ENCODE measurements at places on chromosomes 2 and 18.

GRCh38 chr2:88603146-88603545, 24.1 kb downstream of the EIF2AK3 start:
- DNase-seq, result no peak

DNA sequence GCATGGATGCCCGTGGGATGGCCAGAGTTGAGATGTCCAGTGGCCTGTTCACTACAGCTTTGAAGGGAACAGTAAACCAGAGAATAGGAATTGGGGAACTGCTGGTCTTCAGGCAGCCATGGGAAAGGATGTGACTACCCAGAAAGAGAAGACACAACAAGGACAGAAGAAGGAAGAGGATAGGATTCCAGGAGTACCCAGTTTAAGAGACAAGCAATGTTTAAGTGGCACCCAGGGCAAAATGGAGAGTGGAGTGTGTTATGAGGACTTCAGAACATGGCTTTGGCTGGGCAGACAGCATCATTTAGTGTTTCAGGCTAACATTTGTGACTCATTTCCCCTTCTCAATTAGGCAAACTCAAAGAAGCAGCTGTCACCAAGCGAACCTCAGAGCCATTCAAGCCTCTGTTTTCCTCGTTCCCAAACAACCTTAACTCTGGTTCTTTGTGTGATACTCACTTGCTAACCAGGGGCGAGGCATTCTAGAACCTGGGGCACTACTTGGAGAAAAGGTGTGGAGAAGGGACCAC, 4.0 kb upstream of the FAM124B start:
- DNase-seq, result no peak

DNA sequence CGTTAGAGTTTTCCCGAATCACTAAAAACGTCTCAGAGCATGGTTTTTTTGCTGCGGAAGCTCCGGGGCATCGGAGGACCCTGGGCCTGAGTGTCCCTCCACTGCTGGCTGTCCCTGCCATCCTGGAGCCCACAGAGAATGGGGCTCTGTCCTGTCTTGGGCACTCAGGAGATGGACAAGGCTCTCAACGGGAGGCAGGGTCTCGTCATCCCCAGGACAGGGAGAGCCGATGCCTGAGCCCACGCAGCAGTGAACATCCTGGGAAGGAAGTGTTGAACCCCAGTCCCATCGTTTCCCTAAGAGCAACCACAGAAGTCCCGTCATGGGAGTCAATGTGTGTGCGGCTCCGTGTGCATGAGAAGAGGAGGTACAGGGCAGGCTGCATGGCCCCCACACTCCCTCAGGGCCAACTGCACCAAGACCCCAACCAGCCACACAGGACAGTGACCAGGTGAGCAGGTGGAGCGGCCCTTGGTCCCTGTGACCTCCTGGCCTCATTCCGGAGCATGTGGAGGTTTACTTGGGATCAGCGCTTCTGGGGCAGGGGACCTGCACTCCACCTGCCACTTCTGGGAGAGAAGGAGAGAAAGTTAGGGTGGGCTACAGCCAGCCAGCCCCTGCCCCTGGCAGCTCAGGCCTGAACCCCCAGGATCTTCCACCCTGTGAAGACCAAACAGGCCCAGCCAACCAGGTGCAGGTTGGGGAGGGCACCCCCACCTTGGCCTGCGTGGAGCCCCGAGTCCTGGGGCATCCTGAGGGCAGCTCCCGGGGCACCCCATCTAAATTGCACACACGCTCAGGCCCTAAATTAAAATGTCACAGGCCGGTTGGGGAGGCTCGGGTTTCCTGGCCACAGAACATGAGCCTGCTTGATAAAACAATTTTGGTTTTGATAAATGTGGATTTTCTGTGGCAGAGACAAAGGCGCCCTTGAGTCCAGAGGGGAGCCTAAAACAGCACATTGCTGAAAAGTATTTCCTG, 3.1 kb upstream of the SNED1 start:
- DNase-seq, result peak; percentile 74

DNA sequence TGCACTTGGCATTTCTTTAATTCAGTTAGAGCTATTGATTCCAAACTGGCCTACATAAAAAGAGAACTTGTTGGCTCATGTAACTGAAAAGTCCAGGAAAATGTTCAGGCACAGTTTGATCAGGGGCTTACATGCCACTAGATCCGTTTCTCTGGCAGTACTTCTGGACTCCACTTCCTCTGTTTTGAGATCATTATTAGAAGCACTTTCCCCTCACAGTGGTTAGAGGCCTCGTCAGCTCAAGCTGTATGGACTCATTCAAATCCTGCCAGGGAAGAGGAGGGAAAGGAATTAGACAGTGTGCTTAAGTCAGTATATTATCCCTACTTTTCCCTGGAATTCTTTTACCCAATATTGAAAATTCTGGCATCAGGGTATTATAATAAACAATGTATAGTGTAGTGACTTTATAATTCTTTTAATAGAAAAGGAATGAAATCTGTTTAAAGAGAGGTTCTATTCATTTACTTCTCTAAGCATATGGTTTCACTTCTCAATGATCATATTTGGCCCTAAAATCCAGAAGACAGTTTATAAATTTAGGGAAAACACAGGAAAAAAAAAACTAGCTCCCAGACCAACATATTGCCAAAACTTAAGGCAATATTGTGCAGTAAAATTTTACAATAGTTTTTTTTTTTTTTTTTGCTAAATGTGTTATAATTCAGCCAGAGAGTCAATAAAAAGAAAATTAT, 92.0 kb downstream of the ARMC9 start:
- no peak for DNase-seq

DNA sequence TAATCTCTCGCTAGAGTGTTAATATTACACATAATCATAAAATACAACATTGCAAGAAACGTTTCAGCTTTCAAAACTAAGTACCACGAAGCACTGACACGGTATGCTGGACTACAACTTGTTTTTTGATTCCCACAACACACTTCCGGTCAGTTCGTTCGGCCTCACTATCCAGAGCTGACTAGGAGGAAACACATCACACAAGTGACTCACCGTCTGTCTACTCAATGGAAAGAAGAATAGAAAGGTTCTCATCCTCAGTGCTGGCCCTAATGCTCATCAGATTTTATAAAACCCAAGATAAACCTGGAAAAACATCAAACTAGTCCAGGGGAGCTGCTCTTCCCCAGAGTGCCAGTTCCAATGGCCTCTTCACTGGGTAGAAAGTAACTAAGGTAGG, 42.9 kb downstream of the ZNF385B start:
- DNase-seq, result no peak

DNA sequence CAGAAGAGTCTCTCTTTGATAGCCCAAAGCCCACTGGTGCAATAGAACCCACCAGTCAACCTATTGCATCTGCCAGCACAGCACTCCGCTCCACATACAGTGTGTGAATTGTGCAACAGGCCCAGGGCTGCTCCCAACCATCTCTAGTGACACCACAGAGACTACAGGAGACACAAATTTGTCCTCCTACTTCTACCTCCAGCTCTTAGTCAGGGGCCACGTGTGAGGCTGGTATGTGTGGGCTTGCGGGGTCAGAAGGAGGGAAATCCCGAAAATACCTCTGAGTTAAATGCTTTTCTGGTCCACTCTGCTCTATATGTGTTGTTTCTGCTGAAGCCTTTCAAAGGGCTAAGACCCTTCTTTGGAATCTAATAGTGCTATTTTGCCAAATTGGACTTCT, 18.0 kb downstream of the DGUOK start:
- no peak for DNase-seq

DNA sequence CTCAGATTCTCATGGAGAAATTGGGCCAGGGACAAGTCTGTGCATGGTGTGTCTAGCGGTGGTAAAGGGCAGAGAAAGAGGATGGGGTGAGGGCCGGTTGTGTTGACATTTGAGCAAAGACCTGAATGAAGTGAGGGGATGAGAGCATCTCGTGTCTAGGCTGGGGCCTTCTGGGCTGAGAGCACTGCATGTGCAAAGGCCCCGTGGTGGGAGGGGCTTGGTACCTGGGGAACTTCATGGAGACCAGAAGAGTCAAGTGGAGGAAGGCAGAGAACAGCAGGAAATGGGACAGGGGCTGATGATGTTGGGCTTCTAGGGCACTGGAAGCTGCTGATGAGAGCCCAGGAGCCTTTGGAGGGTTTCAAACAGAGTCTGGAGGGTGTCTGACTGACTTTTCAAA, 76.8 kb downstream of the SH3BP4 start:
- no peak for DNase-seq

DNA sequence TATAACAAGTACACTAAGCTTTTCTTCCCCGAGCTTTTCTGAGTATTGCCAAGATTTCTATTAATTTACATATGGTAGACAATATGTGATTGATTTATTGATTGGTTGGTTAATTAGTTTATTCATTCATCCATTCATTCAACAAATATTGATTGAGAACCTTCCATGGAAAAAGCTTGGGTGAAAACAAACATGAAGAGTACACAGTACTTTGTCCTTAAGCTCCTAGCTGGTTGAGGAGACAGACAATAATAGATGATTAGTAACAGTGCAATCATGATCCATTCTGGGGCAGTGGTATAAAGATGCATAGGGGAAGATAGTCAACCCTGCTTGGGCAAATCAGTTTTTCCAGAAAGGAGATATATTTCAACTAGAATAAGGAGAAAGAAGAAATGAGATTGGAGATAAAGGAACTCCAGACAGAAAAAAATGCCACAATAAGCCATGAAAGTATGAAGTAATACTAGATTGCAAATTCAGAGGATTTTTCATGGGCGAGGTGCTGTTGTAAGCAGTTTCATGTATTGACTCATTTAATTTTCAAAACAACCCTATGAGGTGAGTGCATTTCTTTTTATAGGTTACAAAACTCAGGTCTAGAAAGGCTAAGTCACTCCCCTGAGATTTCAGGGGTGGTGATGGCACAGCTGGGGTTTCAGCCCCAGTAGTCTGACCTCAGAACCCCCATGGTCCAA, 129.5 kb downstream of the RND3 start:
- DNase-seq, result no peak

GRCh38 chr2:25421820-25422411, 80.2 kb upstream of the DNMT3A start:
- DNase-seq, result no peak

DNA sequence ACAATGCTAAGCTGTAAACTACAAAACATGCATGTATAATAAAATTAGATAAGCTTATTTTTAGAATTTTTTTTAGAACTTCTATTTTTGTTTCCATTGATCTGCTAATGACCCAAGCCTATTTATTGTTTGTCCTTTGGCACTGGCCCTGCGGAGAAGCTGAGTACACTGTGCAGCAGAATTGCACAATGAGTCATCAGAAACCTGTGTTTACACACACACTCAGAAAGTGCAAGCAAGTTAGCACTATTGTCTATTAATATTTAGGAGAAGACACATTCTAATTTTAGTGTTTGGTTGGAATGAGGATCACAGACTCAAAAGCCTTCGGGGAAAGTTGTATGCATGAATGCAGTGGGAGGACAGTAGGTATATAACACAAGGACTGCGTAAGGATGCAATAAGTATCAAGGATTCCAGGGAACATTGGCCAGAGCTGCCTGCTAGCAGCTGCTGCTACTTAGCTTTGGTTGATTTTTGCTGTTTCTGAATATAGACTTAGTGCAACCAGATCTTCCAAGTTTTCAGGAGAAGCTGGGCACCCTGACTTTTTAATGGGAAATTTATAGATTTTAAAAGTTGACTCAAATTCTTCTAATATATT, 128.2 kb downstream of the KCNH7 start:
- DNase-seq, result no peak

GRCh38 chr18:54924948-54925347, 34.3 kb downstream of the CCDC68 start:
- no peak for DNase-seq

GRCh38 chr2:230018153-230018552, 50.6 kb downstream of the SLC16A14 start:
- no peak for DNase-seq

GRCh38 chr2:201452058-201452921, 750 bp downstream of the STRADB start:
- DNase-seq, result no peak

- no peak for DNase-seq
Measured at GRCh38 chr2:236720974-236721540, 151.4 kb downstream of the ACKR3 start.

Measured in posterior vena cava (tissue), 2 donors.